Neural progenitor cell (in vitro differentiated cells): ENCODE measurements at places on chromosomes 2 and 18. TPM values are rescaled to one million over a fixed set of nuclear protein-coding genes. Genes with fewer than 3 reads are reported as not detected.

NR4A2 gene
- 0.37 and 0.56 TPM in 2 replicates for total RNA-seq

HOXD9 gene
- not detected in 2 replicates for total RNA-seq

SLC30A3 gene
- 0.56 and 1.4 TPM in 2 replicates for total RNA-seq

RFX8 gene
- 0.12 and 0.37 TPM in 2 replicates for total RNA-seq

DSG1 gene
- not detected in 2 replicates for total RNA-seq

CLEC4F gene
- not detected in 2 replicates for total RNA-seq

CYP1B1 gene
- total RNA-seq: 0.39 and 0.62 TPM in 2 replicates

NCKAP5 gene
- 0.43 and 0.47 TPM in 2 replicates for total RNA-seq

DNAJC5G gene
- not detected in 2 replicates for total RNA-seq

SIX3 gene
- total RNA-seq: 14.5 and 28.8 TPM in 2 replicates

IL36A gene
- not detected in 2 replicates for total RNA-seq

BOK gene
- 2.0 and 5.5 TPM in 2 replicates for total RNA-seq

TDRD15 gene
- total RNA-seq: not detected in 2 replicates

GPR39 gene
- 0.28 and 1.4 TPM in 2 replicates for total RNA-seq

POTEJ gene
- total RNA-seq: 0.21 TPM in 1 of 2 replicates, not detected in the other

PRKAG3 gene
- not detected in 2 replicates for total RNA-seq

FBXO15 gene
- 2.2 and 2.8 TPM in 2 replicates for total RNA-seq

REG3G gene
- not detected in 2 replicates for total RNA-seq

CAD gene
- 26.5 and 51.8 TPM in 2 replicates for total RNA-seq

ATP6V1C2 gene
- total RNA-seq: 0.11 and 0.19 TPM in 2 replicates

LHCGR gene
- total RNA-seq: not detected in 2 replicates

TCF23 gene
- 0.03 TPM in 1 of 2 replicates, not detected in the other for total RNA-seq

KCNS3 gene
- 10.0 and 15.0 TPM in 2 replicates for total RNA-seq

ANKRD53 gene
- total RNA-seq: 0.06 TPM in 1 of 2 replicates, not detected in the other

TRIM43 gene
- total RNA-seq: not detected in 2 replicates

TUBA4A gene
- total RNA-seq: 0.56 TPM in 1 of 2 replicates, not detected in the other

IL1A gene
- total RNA-seq: 1.3 and 3.2 TPM in 2 replicates

SLC4A3 gene
- 0.88 and 3.7 TPM in 2 replicates for total RNA-seq

GAL3ST2 gene
- 0.09 TPM in 1 of 2 replicates, not detected in the other for total RNA-seq

FABP1 gene
- total RNA-seq: not detected in 2 replicates

LAMA3 gene
- 0.28 and 0.47 TPM in 2 replicates for total RNA-seq

GDF7 gene
- not detected in 2 replicates for total RNA-seq

CIB4 gene
- total RNA-seq: not detected in 2 replicates

ANTXR1 gene
- 6.5 and 6.7 TPM in 2 replicates for total RNA-seq

STARD6 gene
- total RNA-seq: not detected in 2 replicates

MRPS5 gene
- 56.2 and 75.2 TPM in 2 replicates for total RNA-seq

ECEL1 gene
- 0.84 and 3.8 TPM in 2 replicates for total RNA-seq

SAG gene
- total RNA-seq: 0.03 TPM in 1 of 2 replicates, not detected in the other

LIMS2 gene
- 1.2 TPM in 1 of 2 replicates, not detected in the other for total RNA-seq

RIT2 gene
- total RNA-seq: not detected in 2 replicates

FSHR gene
- total RNA-seq: not detected in 2 replicates

MRPL19 gene
- total RNA-seq: 51.7 and 80.4 TPM in 2 replicates

MPP4 gene
- not detected in 2 replicates for total RNA-seq

AAMP gene
- 90.4 and 151 TPM in 2 replicates for total RNA-seq

PLCL1 gene
- 0.28 and 0.41 TPM in 2 replicates for total RNA-seq

ZC3H15 gene
- total RNA-seq: 61.5 and 88.6 TPM in 2 replicates

LONRF2 gene
- 0.34 and 0.37 TPM in 2 replicates for total RNA-seq

CFAP65 gene
- total RNA-seq: 0.22 and 0.80 TPM in 2 replicates

HOXD1 gene
- not detected in 2 replicates for total RNA-seq

TBR1 gene
- total RNA-seq: 0.09 TPM in 1 of 2 replicates, not detected in the other

HRH4 gene
- 0.13 TPM in 1 of 2 replicates, not detected in the other for total RNA-seq

CPO gene
- not detected in 2 replicates for total RNA-seq

GAREM1 gene
- total RNA-seq: 5.1 and 6.2 TPM in 2 replicates

ARHGAP25 gene
- total RNA-seq: 3.0 and 5.8 TPM in 2 replicates

PDE11A gene
- 0.13 and 0.62 TPM in 2 replicates for total RNA-seq

COL4A3 gene
- not detected in 2 replicates for total RNA-seq
